ENCODE measurements at places on chromosomes 5 and 9. TPM values are rescaled to one million over a fixed set of nuclear protein-coding genes. Genes with fewer than 3 reads are reported as not detected.

CCDC183 gene
- total RNA-seq = 0.49 TPM

AJM1 gene
- total RNA-seq = 4.0 TPM

DHFR gene
- total RNA-seq = 53.4 TPM

BTNL3 gene
- total RNA-seq = not detected

FBP1 gene
- not detected for total RNA-seq

COX7C gene
- total RNA-seq = 595 TPM

LPAR1 gene
- total RNA-seq = 15.6 TPM

GRM6 gene
- total RNA-seq = not detected

HAPLN1 gene
- total RNA-seq = not detected

SLC6A7 gene
- total RNA-seq = not detected

MARVELD2 gene
- total RNA-seq = 2.6 TPM

EPB41L4A gene
- 1.2 TPM for total RNA-seq

PCDHB9 gene
- 0.03 TPM for total RNA-seq

GNA14 gene
- total RNA-seq = not detected

DNAJA1 gene
- total RNA-seq = 238 TPM

PANK3 gene
- total RNA-seq = 17.3 TPM

BTNL8 gene
- total RNA-seq = not detected

STPG3 gene
- not detected for total RNA-seq

PCDHA4 gene
- 1.7 TPM for total RNA-seq

FRRS1L gene
- total RNA-seq = 0.30 TPM

CARTPT gene
- total RNA-seq = not detected

NR2F1 gene
- 5.4 TPM for total RNA-seq

IL4 gene
- not detected for total RNA-seq

IFNA6 gene
- not detected for total RNA-seq

SLC34A1 gene
- total RNA-seq = not detected

IL3 gene
- total RNA-seq = not detected

GPX3 gene
- 18.4 TPM for total RNA-seq

MYOT gene
- not detected for total RNA-seq

CCDC152 gene
- not detected for total RNA-seq

BARHL1 gene
- not detected for total RNA-seq

ANKRD18A gene
- total RNA-seq = 4.9 TPM

RABL6 gene
- 77.2 TPM for total RNA-seq

SLC9A3 gene
- total RNA-seq = 2.9 TPM

GMCL2 gene
- not detected for total RNA-seq

C9 gene
- not detected for total RNA-seq

CLPTM1L gene
- total RNA-seq = 159 TPM

GARIN3 gene
- total RNA-seq = not detected

Data from A549 treated with RU486 at 1 μM for 4 hours (cell line).